ENCODE measurements at places on chromosomes 1 and 21. TPM values are rescaled to one million over a fixed set of nuclear protein-coding genes. Genes with fewer than 3 reads are reported as not detected.

DNA sequence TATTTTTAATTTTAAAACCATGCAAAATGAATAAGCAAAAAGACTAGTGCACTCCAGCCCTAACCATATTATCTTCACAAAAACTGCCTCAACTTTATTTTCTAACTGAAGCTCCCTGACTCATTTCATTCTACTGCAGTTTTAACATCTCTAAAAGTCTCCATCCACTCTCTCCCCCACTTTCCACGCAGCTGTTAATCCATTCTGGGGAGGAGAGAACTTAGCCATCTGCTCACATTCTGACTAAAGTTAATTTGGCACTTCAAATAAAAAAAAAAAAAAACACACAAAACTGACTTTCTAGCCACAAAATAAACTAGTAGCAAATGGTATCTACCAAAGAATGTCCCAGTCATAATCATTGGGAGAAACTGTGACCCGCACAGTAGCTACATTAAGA is 5.4 kb upstream of the MYBPHL start:
- no peak for DNase-seq
- H3K27me3 ChIP-seq: no peaks in the 10 kb centered on the region
- H3K36me3 ChIP-seq: peaks cover 55% of the 10 kb centered on the region
- H3K4me3 ChIP-seq: no peak overlapping the region

DNA sequence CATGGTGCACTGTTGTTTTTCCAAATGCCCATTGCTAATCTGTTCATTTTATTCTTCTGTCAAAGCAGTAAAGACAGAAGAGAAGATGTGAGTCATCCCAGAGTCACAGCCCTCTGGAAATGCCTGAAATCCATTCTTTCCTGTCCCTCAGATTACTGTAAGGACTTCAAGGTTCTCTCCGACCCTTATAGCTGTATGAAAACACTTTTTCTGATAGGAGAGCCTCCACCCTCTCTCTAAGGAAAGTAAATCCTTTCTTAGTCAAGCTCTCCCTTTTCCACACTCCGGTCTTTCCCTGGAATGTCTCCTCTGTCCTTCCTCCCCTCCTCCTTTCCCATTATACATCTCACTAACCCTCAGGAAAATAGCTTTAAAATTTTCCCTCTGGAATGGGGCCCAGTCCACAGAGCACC is 3.5 kb upstream of the PRDX6 start:
- no peak overlapping the region for H3K4me3 ChIP-seq
- DNase-seq: no peak
- H3K27ac ChIP-seq: no peak overlapping the region
- H3K4me1 ChIP-seq: no peaks in the 10 kb centered on the region
- H3K36me3 ChIP-seq: no peaks in the 10 kb centered on the region

GRCh38 chr1:182651339-182651724 is 33.1 kb downstream of the RGS8 start:
- DNase-seq: no peak
- no peak overlapping the region for H3K4me3 ChIP-seq
- H3K27me3 ChIP-seq: no peaks in the 10 kb centered on the region
- H3K4me1 ChIP-seq: no peaks in the 10 kb centered on the region

GRCh38 chr1:26541816-26542711 is 12.5 kb downstream of the RPS6KA1 start:
- H3K27me3 ChIP-seq: no peaks in the 10 kb centered on the region
- no peak overlapping the region for H3K4me3 ChIP-seq
- no peaks in the 10 kb centered on the region for H3K4me1 ChIP-seq
- H3K36me3 ChIP-seq: peaks cover 2% of the 10 kb centered on the region

TPTE gene
- total RNA-seq: not detected

- H3K4me1 ChIP-seq: peaks cover 5% of the 10 kb centered on the region
- no peak overlapping the region for H3K4me3 ChIP-seq
- no peak overlapping the region for H3K27ac ChIP-seq
- H3K36me3 ChIP-seq: no peaks in the 10 kb centered on the region
- DNase-seq: no peak
Observed at GRCh38 chr1:117652421-117652820, 46.6 kb downstream of the TENT5C start.

POLR3GL gene
- 30.2 TPM for total RNA-seq

DNA sequence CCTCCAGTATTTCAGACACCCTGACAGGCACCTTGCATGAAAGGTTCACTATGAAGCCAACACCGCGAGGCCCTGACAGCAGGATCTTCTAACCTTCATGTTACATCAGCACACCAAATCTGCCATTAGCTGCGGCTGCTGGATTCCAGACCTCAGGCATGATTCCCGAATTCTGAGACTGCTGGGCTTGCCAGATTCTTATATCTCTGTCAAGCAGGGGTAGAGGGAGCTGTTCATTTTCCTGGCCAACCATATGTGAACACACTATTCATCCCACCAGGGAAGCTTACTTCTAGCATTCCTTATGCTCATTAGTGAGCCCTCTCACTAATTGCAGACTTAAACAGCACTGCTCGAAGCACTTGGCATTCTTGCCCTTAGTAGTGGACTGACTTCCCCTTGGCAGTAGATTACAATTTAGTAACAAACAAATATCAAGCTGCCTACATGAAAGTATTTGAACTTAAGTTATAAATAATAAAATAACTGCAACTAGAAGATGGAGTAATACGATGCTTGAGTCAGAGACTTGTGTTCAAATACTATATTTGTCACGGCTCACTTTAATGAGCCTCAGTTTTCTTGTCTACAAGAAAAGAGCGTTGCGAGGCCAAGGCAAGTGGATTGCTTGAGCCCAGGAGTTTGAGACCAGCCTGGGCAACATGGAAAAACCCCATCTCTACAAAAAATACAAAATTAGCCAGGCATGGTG is 43.3 kb downstream of the NID1 start:
- H3K27me3 ChIP-seq: no peaks in the 10 kb centered on the region
- peak; percentile 57 for DNase-seq
- H3K27ac ChIP-seq: peak overlapping the region; percentile 54
- H3K4me1 ChIP-seq: peaks cover 13% of the 10 kb centered on the region
- H3K36me3 ChIP-seq: peaks cover 89% of the 10 kb centered on the region
- no peak overlapping the region for H3K4me3 ChIP-seq
